Activated CD4-positive, CD25-positive, alpha-beta regulatory T cell treated with anti-CD3 and anti-CD28 coated beads, Interleukin-2, amount 50 U/mL, for 72 hours (primary cell): ENCODE measurements at places on chromosomes 12 and 14.

- DNase-seq = no peak
Measured at GRCh38 chr12:77850698-77851097, 20.0 kb downstream of the NAV3 start.

DNA sequence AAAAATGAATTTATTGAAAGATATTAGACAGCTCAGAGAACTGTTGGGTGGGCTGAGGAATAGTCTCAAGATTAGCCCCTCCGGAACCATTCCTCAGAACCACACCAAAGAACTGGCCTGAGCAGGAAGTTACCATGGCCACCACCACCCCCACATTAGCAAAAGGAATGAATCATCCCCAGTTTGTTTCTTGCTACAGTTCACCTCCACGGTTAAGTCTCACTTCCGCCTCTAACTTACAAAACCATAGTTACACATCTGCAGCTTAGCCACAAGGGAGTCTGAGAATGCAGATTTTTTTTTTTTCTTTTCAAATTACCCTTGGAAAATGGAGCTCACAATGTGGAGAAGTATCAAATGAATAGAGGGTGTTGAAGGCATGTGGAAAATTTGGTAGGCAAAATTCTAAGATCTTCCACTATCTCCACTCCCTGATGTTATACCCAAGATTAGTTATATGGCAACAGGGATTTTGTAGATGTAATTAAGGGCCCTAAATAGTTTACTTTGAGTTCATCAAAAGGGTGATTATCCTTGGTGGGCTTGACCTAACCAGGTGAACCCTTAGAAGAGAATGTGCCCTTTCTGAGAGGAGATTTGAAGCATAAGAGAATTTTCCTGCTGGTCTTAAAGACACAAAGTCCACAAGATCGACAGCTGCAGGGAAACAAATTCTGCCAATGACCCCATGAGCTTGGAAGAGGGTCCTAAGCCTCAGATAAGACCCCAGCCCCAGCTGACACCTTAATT lies 129.8 kb upstream of the KRR1 start:
- no peak for DNase-seq

GRCh38 chr14:64762044-64763034 lies 58.1 kb downstream of the PLEKHG3 start:
- no peak for DNase-seq

GRCh38 chr12:85564786-85565185 lies 271.4 kb downstream of the RASSF9 start:
- no peak for DNase-seq

DNA sequence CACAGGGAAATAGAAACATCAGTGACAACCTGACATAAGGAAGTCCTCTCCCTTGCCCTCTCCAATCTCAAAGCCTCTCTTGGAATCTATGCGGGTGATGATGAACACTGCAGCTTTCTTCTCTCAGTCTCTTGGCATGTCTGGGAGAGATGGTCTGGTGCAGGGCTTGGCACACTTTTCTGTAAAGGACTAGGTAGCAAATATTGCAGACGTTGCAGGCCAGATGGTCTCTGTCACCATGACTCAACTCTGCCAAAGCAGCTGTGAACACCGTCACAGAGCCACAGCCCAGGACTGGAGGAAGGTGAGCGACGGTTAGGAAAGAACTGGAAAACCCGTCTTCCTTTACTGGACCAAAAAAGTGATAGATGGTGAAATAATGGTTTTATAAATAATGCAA lies 591.0 kb upstream of the TMEM132C start:
- no peak for DNase-seq

- DNase-seq = no peak
Measured at GRCh38 chr12:132426349-132427173, 63.4 kb upstream of the FBRSL1 start.

DNA sequence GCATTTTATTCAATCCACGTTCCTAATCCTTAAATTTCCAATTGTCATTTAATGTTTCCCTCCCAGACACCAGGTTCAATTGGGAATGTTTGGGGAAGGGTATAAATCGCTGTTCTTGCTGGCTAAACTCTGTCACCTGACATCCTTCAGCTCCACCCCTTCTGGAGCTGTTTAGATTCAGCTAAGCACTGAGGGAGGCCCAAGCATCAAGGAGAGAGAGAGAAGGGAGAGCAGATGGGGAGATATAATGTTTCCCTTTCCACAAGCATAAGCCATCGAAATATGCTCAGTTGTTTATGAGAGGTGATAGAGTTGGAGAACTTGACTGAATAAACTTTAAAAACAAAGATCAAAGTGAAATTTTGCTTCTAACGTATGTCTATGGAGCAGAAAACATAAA lies 1.8 kb downstream of the ABCC9 start:
- no peak for DNase-seq

DNA sequence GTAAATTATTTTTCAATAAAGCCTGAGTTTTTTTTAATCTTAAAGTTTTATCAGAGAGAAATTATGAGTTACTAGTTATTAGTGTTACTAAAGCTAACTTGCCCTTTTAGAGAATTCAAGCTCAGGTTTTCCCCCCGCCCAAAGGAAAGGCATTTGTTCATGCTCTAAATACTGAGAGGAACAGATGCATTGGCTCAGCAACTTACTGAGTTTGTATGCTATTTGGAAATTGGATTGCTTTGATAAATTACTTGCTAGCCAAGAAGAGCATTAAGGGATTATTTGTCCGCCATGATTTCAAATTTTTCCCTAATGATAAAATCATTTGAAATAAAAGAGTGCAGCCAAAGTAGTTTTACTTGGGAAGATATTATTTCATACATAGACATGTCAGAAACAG lies 149.4 kb downstream of the METTL25 start:
- no peak for DNase-seq

GRCh38 chr12:13116259-13116658 lies 12.8 kb upstream of the GSG1 start:
- no peak for DNase-seq

DNA sequence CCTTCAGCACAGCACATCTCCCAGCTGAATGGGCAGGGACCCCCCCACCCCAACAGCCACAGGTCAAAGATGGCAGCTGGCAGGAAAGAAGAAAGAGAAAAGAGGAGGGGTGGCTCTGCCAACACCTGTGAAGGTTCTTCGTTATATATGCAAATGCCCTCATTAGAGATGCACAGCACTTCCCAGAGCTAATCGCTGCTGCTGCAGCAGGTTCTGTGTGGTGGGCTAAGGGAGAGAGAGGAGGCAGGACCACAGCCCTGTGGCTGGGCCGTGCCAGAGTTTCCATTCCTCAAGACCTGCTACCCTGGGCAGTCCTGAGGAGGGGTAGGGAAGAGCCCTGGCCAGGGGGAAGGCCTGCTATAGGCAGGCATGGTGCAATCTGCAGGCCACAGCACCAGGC lies 28.7 kb downstream of the SMUG1 start:
- DNase-seq = no peak

DNA sequence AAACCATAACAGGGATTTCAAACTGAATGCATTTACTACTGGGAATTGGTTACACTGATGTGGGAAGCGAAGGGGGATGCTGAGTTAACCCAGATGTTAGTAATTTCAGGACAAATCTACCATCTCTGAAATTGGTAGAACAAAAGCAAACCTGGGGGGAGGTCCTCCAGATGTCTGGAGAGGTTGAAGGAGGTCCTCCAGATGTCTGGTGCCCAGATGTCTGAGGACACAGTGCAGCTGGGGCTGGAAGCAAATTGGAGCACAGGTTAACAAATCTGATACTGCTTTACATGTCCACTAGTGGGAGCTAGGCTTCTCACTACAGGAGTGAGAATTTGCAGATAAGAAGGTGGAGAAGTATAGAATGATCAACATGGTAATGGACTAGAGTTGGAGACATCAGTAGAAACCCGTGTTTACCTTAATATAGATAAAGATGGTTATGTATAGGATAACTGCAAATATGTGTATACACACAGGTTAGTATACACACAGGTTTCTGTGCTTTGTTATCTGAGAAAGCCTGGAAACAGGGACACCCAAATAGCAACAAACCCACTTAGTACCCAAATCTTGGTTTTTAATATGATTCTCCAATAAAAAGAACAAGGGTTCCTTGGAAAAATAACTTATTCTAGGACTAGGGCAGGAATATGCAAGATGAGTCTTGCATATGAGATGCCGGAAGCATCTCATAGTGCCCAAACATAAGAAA lies 162.5 kb downstream of the C12orf50 start:
- DNase-seq = no peak

DNA sequence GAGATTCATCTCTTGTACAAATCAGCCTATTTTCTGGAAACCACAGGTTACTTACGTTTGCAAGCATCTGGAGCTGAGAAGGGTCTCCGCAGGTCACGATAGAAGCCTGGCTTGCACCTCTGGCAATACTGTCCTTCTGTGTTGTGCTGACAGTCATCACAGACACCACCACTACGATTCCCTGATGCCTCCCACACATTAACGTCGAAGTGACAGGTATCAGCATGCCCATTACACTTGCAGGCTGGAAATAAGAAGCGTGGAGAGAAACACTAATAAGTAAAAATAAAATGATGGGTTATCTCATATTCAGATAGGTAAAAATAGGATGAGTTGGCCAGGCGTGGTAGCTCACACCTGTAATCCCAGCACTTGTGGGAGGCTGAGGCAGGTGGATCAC lies 80.2 kb downstream of the NTN4 start:
- DNase-seq = no peak

DNA sequence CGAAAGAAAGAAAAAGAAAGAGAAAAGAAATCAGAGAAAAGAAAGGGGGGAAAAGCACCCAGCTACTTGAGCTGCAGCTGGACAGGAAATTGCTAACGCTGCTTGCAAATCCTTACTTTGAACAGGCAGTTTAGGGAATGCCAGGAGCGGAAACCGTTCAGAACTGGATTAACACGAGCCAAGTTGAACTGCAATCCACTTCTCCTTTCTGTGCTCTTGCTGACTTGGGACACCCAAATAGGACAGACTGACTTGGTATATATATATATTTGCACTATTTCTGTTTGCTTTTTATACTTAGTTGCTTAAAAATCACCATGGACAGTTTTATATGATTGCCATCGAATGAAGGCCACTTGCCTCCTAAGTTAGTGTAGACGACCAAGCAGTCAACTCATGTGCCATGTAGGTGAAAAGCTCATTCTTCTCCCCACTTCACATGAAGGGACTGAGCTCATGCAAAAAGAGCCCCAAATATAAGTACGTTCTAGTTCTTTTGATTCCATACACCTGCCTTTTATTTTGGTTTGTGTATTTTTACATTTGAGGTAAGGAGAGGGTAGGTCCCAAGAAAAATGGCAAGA lies 5.5 kb downstream of the DUSP6 start:
- no peak for DNase-seq

GRCh38 chr14:20802341-20803084 lies at the start of gene RNASE1:
Gene RNASE1, minus strand, starts transcription at chr14:20802844. Its CDS starts 776 bp downstream, at chr14:20802068.
- no peak for DNase-seq

GRCh38 chr12:115118177-115118724 lies 434.3 kb upstream of the TBX3 start:
- no peak for DNase-seq

DNA sequence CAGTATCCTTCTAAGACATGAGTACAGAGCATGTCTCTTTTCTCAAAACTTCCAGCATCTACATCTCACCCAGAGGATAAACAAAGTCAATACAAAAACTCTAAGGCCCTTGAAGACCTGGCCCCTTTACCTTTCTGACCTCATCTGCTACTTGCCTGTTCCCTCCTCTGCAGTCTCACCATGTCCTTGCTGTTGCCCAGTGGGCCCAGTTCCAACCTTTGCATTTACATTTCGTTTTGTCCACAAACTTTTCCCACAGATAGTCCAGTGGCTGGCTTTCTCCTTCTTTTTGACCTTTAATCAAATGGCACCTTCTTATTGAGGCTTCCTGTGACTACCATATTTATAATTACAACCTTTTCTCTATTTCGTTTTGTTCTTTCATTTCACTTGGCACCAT lies 1.6 kb downstream of the IRAK4 start:
- no peak for DNase-seq

DNA sequence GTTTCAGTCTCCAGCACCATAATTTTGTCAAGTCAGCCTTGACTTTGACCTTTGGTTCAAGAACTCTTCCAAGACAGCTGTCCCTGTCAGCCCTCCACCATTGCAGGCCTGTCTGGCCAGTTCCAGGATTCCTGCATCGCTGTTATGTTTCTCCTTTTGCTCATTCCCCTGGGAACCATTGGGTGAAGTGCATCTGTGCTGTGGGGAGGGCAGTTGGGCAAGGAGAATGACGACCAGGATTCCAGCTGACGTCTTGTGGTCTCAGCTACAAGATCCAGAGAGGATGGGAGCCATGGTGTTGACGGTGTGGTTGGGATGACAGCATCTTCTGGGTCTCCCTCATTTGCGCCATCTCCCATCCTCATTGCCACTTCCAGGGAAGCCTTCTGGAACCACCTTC lies 45.9 kb upstream of the SLC24A4 start:
- no peak for DNase-seq

- DNase-seq = no peak
Measured at GRCh38 chr14:92493024-92493423, 20.6 kb upstream of the RIN3 start.

DNA sequence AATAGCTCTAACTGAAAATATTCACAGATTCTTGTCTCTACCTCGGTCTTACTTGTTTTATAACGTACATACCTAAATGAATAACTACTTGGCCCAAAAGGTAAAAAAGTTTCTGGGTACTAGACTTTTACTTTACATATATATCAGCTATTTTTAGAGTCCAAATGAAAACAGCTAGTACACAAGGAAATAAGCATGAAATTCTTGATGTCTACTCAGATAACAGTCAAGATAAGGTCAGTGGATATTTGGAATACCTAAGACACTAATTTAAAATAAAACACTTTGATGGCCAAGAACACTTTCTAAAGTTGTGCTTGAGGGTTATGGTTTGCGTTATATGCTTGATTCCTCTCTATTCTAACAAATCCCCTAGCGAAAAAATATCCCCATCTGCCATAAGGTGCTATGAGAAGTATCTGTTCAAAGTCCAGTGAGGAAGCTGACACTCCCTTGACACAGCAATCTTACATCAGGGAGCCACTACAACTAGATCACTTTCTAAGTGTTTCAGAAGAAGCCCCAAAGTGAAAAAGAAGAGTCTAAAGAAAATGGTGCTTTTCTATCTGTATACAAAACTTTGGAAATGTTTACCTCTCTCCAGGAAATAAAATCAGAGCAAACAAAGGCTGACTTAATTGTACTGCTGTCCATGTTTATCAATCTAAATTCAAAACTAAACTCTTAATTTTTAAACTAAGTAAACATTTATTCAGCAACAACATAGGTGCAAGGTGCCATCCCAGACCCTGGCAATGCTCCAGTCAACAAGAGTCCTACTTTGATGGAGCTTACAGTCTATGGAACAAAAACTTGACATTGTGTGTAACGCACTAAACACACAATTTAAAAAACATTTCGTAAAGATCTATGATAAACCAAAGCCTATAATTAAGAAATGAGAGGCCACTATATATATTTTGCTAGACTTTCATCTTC lies 11.7 kb downstream of the PTPN21 start:
- no peak for DNase-seq
